Ureter (tissue), 1 donor: ENCODE measurements at places on chromosomes 6 and 20. TPM values are rescaled to one million over a fixed set of nuclear protein-coding genes. Genes with fewer than 3 reads are reported as not detected.

DNA sequence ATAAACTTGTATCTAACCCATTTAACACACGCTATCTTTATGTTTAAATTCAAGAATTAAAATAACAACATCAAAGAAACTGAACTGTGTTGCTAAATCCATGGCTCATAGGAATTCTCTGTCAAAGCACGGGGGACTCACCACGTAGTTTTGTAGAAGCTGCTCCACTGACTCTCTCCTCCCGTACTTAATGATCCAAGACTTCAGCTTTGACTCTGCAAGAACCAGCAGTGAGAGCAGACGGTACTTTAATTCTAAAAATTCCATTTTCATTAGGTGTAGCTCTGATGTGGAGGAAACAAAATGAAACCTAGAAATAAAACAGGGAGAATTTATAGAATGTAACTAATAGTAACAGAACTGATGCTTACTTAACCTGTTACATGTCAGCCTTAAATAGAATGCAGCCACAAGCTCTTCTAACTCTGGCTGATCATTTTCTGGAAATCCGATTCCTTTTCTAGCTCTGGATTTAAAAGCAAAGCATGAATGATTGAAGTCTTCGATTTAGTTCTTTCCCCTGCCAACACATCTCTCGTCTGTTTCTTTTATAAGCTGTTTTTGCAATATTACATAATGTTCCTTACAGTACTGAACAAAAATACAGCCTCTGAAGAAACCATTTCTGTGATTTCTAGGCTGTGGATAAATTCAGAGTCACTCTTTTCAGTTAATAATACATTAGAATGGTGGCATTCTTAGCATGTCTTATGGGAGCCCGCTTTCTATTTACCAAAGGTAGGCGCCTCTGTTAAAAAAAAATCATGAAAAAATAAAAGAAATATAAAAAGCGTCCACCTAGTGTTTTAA, 165.5 kb downstream of the SYNE1 start:
- DNase-seq = no peak

DNA sequence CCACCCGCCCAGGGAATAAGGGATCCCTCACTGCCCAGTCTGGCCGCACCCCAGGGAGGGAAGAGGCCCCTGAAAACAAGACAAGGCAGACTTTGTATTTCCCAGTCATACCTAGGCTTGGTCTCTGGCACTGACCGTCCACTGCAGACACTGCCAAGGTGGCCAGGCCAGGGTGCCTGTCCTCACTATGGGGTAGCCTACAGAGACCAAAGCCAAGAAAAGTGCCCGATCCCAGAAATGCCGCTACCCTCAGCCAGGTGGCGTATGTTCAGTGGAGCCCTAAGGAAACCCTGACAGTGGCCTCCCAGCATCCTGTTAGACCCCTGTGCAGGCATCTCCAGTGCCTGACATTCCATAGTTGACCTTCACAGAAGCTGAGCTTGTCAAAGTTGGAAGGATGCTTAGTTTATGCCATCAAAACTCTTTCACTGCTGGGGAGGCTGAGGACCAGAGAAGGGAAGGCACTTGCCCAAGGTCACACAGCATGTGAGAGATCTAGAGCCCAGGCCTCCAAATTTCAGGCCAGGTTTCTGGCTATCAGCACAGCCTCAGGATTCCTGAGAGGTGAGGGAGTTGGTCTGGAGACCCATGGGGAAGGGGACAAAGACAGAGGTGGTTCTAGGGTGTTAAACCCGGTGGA, 2.5 kb downstream of the SCRT2 start:
- DNase-seq = no peak

DNA sequence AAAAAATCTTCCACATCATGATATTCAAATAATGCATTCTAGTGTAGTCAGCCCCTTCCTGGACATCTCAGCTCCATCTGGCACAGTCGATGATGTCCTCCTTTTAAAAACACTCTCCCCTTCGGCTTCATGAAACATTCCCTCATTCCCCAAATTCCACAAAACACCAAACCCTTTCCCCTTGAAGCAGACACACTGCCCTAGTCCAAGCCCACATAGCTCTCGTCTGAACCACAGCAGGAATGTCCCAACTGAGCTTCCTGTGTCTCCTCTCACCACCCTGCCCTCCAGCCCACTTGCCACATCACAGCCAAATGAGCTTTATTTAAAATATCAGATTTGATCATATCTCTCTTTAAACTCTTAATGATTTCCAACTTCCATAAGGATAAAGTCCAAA, 106.4 kb upstream of the CARMIL1 start:
- DNase-seq = no peak

- DNase-seq = peak; percentile 59
Measured at GRCh38 chr6:2764610-2765165, 505 bp upstream of the WRNIP1 start.

B3GALT4 gene
- total RNA-seq = 20.2 TPM

DNA sequence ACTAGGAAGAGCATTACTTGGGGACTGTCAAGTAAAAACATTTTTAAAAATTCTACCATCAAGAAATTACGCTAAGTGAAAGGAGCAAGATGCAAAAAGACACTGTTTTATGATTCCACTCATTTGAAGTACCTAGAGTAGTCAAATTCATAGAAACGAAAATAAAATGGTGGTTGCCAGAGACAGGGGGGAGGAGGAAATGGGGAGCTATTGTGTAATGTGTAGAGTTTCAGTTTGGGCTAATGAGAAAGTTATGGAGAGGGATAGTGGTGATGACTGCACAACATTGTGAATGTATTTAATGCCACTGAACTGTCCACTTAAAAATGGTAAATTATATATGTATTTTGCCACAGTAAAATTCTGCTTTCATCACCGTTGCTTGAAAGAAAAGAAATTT, 83.8 kb downstream of the UST start:
- no peak for DNase-seq

GRCh38 chr6:3871515-3871914, 22.3 kb downstream of the FAM50B start:
- DNase-seq = no peak

- DNase-seq = no peak
Measured at GRCh38 chr6:135423649-135424128, 73.9 kb downstream of the AHI1 start.

DNA sequence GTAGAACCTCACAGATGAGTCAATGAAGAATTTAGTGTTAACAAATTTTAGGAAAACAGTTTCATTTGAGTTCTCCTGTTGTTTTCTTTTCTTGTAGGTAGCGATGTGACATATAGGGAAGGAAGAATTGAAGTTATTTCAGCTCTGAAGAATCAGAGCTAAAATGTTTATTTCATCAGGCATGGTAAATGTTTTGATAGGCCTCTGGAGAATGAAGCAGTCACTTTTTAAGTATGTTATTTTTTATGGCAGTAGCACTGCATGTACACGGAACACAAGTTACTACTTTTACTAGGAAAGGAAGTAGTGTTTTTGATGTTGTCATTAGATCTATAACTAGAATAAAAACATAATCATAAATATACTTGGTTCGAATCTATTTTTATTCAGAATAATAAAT, 1357.3 kb upstream of the CITED2 start:
- no peak for DNase-seq

- no peak for DNase-seq
Measured at GRCh38 chr6:50889935-50890334, 71.3 kb downstream of the TFAP2B start.

DNA sequence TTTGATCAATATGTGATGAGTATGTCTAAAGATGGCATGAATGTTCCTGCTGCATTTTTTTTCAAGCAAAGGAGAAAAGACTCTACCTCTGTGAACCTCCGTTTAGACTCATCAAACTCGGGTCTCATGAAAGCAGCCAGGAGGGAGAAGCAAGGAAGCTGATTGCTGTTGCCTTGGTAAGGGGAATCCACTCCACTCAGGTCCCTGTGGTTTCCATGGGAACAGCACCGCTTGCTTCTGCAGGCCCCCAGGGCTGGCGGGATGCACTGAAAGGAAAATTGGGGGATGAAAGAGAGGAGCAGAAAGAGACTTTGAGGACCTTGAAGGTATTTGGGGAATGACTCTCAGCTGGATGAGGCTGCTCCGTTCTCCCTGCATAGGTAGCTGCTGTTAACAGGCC, 249.6 kb upstream of the RIN2 start:
- DNase-seq = no peak

DNA sequence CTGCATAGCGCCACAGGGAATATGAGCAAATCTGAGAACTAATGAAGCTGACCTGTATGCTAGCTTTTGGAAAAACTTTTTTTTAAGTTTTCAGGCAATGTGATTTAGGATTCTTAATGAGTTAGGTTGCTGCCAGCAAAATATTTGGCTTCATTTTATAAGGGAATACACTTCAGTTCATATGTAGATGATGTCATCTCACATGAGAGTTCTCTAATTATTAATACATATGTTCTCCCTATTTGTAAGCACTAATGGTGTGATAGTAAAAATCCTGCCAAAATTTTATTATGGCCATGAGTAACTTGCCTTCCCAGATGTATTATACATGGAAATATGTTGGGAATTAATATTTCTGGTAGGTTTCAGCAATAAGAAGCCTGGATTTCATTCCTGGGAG, 573.8 kb downstream of the EPM2A start:
- no peak for DNase-seq

PCNA gene
- 52.0 TPM for total RNA-seq

- DNase-seq = no peak
Measured at GRCh38 chr6:30007132-30007764, 53.8 kb upstream of the POLR1H start.

MTFR2 gene
- 0.75 TPM for total RNA-seq

DNA sequence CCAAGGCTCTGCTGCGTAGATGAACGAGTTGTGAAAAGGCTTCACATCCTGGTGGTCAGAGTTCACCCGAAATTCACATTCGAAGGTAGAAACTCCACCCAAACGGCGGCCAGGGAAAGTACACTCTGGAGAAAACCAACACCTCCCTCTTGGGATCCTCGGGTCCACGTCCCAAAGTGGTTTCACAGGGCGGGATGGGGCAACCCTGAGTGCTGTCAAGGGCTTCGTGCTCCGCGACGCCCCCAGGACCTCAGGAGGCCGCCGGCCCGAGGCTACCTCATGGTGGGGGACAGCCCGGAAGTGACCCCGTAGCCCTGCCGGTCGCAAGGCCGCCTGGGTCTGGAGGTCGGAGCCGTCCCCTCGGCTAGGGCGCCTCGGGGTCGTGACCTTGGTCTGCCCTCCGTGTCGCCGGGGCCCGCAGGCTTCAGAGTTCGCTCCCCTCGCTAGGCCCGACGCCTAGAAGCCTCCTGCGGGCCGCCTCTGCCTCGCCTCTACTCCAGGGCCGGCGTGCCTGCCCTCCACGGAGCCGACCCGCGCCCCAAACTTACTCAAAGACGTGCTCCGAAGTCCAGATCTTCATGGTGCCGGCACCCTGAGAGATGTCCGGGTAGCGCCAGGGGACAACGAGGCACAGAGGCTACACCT, at the start of gene PRELID3B:
Gene PRELID3B, minus strand, starts transcription at position 636 of the 645 bp plus-strand sequence. Its CDS starts 56 bp downstream, at position 580.
- no peak for DNase-seq

FAM209B gene
- total RNA-seq = not detected

SLC2A10 gene
- 25.9 TPM for total RNA-seq

GRCh38 chr6:108673602-108674001, 112.9 kb downstream of the FOXO3 start:
- no peak for DNase-seq

GRCh38 chr6:80523531-80523997, 417.1 kb downstream of the BCKDHB start:
- peak; percentile 42 for DNase-seq

DNA sequence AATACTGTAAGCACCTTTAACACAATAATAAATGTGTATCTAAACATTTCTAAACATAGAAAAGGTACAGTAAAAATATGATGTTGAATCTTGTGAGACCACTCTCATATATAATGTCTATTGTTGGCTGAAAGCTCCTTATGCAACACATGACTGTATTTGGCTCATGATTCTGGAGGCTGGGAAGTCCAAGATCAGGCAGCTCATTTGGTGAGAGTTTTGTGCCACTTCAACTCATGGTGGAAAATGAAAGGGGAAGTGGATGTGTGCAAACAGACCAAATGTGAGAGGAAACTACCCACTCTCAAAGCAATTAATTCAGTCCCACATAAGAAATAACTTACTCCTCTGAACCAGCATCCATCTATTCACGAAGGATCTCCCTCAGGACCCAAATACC, 257.7 kb upstream of the OPRM1 start:
- no peak for DNase-seq

PXMP4 gene
- total RNA-seq = 19.5 TPM

- peak; percentile 48 for DNase-seq
Measured at GRCh38 chr20:9912858-9913434, 74.1 kb upstream of the PAK5 start.

GRCh38 chr6:127458222-127458621, 967 bp downstream of the KIAA0408 start:
- DNase-seq = no peak

GRCh38 chr6:130412556-130413290, 46.9 kb downstream of the TMEM200A start:
- DNase-seq = no peak

- no peak for DNase-seq
Measured at GRCh38 chr20:50259705-50260478, 69.3 kb downstream of the CEBPB start.

GRCh38 chr20:3846740-3847428, at the start of gene MAVS:
TSS of gene MAVS (plus strand) at chr20:3846834. CDS start at chr20:3854625, 7,791 bp downstream.
- DNase-seq = peak; percentile 56

ALDH5A1 gene
- total RNA-seq = 39.6 TPM

DNA sequence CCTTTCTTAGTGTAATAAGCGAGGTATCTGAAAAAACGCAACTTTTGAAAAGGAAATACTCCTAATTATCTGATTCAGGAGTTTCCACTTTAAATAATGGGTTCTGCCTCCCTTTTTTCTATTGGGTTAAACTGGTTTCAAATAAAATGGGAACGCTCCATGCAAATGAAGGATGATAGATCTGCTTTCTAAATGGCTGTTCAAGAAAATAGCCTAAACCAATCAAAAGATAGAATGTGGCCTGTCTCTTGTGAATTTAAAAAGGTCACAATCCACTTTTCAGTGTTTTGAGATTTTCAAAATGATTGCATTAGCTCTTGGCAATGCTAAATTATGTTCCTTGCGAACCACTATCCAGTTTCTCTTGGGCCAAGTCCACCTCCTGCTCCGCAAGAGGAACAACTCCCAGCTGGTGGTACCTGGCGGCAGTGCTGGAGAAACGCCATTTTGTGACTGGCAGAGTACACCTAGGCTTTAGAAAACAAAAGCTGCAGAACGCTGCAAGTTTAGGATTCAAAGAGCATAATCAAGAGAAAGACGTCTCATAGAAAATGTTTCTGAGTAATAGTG, 56.7 kb downstream of the TRIM38 start:
- no peak for DNase-seq

EDN3 gene
- total RNA-seq = 0.16 TPM

LAMA4 gene
- total RNA-seq = 54.7 TPM

- DNase-seq = no peak
Measured at GRCh38 chr6:90390379-90390778, 93.7 kb upstream of the BACH2 start.

ACTL10 gene
- total RNA-seq = 3.6 TPM

MOG gene
- total RNA-seq = not detected

DNA sequence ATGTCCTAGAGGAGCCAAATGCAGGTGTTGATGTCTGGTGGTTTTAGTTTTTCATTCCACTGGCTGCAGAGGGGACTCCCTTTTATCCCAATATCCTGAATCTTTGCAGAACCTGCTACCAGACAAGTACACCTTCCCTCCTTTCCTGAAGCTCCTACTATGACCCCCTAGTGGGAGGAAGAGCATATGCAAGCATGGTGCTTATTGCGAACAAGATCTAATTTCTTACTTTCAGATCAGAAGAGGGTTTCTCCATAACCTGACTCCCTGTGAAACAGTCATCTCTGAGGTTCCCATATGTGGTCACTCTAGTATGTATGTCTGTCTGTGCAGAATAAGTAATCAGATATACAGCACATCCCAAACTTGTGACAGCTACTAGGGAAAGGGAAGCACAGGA, 277.2 kb downstream of the ARHGAP18 start:
- DNase-seq = no peak

GRCh38 chr6:2245877-2246863, 765 bp upstream of the GMDS start:
- DNase-seq = peak; percentile 88

RAB44 gene
- 1.0 TPM for total RNA-seq
